ENCODE measurements at places on chromosomes 4 and X.

DNA sequence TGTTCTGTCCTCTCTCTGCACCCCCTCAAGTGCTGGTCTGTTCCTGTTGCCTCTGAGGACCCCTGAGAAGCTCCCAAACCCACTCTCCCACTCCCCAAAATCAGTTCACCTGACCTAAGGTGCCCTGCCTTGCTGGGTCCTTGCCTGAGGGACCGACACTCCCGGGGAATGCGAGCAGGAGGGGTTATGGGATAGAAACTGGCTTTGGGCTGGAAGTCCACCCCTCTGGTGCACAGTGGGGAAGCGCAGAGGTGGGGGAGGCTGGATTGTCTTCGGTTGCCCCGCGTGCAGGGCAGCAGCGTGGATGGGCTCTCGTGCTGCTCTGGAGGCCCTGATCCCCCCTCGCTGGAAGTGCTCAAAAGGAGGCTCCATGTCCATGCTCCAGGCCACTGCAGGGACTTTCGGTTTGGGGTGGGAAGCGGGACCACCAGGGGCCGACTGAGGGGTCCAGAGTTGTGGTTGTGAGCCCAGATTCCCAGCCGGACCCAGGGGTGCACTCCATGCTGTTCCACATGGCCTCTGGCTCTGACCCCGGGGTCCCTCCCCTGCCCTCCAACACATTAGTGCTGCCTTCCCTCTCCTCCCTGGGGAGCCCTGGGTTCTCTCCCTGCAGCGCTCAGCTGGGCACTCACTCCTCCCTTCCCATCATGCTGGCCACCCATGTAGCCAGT is 7.6 kb downstream of the SORCS2 start:
- DNase-seq, result peak; percentile 28

- DNase-seq, result no peak
These were observed 152.7 kb upstream of the AADAT start for GRCh38 chr4:170242471-170242870.

- no peak for DNase-seq
These were observed 17.0 kb downstream of the CA5B start for GRCh38 chrX:15755091-15755490.

GRCh38 chrX:38868941-38869401 is 67.7 kb downstream of the MID1IP1 start:
- no peak for DNase-seq

DNA sequence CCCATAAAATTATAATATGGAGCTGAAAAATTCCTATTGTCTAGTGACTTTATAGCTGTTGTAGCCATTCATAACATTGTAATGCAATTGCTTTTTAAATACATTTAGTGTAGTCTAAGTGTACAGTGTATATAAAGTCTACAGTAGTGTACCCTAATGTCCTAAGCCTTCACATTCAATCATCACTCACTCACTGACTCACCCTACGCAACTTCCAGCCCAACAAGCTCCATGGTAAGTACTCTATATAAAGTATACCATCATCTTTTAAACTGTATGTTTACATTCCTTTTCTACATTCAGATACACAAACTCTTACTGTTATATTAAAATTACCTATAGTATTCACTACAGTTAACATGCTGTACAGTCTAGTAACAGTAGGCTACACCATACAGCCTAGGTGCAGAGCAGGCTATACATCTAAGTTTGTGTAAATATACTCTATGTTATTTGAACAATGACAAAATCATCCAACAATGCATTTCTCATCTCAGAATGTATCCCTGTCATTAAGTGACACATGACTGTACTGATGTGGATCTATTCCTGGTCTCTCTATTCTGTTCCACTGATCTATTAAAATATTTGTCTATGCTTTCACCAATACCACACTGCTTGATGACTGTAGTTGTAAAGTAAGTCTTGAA is 33.7 kb downstream of the CLOCK start:
- DNase-seq, result no peak

GRCh38 chrX:75301060-75301459 is 27.2 kb downstream of the UPRT start:
- DNase-seq, result no peak

GRCh38 chr4:123443401-123444289 is 47.0 kb downstream of the SPRY1 start:
- peak; percentile 61 for DNase-seq

GRCh38 chrX:119708936-119709335 is 16.0 kb upstream of the SEPTIN6 start:
- DNase-seq, result no peak

GRCh38 chr4:122762520-122762919 is 30.0 kb downstream of the BBS12 start:
- no peak for DNase-seq

GRCh38 chr4:141571362-141571761 is 65.0 kb upstream of the IL15 start:
- DNase-seq, result no peak
